ENCODE measurements at places on chromosomes 2 and 18.

GRCh38 chr2:203685789-203686420, 20.5 kb upstream of the CD28 start:
- no peak for DNase-seq

GRCh38 chr18:48098007-48098406, 167.5 kb upstream of the SMAD2 start:
- DNase-seq, result no peak

GRCh38 chr18:33444709-33445108, 4.2 kb upstream of the CCDC178 start:
- no peak for DNase-seq

- DNase-seq, result no peak
Observed at GRCh38 chr2:86800856-86801567, 10.3 kb upstream of the CD8A start.

- no peak for DNase-seq
Observed at GRCh38 chr2:165070076-165070475, 114.8 kb upstream of the SLC38A11 start.

DNA sequence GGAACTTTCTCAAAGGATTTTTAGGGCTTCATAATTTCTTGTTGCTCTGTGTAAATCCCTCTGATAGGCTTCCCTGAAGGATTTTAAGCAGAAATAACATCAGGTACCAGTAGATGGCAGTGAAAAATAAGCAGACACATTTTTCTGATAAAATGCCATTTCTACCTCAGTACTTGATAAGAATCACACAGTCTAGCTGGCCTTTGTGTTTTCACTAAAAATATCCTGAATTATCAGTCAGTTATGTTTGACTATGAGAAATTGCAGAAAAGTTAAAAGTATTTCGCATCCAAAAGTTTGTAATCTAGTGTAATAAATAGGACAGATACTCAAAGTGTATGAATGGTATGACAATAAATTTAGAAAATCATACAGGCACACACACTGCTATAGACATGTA, 68.7 kb downstream of the DNAJC10 start:
- no peak for DNase-seq

GRCh38 chr2:220648628-220649027, 923.5 kb downstream of the EPHA4 start:
- no peak for DNase-seq

DNA sequence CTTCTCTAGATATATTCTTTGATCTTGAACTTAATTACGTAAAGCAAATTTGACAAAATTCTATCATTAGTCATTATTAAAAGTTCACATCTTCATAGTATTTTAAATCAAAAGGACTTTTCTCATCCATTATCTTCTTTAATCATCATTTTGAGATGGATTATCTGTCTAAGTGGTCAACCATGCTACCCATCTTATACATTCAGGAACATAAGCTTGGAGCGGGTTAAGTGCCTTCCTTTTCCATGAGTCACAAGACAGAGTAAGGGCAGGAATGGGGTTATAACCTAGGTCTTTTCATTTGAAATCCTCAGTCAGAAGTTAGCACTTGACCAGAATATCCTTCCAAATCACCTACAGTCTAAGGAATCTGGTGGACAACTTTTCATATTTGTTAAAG, 297.1 kb downstream of the TCF4 start:
- no peak for DNase-seq

DNA sequence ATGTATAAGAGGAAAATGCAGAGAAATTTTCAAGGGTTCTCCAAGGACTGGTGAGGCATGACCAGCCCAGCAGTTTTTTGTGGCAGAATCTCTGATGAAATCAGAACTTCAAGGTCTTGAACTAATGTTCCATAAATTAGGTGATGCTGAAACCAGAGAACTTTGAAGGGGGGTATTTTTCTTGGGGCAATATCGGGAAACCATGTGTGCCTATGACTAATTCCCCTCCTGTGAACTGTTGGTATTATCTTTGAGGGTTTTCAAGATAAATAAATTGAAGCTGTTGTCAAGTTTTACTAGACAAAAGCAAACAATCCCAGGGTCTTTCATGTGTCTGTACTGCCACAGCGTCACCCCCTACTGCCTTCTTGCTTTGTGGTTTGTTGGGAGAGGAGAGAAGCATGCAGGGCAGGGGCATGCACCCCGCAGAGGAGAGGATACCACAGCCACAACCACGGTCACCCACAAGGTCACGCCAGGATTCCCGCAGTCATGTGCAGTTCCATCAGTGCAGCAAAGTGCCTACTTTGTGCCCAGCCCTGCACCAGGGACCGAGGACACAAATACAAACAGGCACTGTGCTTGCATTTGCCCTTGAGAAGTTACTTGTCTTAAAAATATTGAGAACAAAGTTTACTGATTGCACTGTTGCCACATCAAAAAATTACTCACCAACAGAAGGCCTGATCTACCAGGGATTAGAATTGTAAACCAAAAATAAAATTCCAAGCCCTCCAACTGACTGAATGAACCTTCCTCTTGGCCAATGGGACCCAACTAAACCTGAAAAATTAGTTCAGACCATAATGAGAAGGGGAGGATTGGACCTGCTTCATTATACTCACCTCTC, 413.3 kb upstream of the TRIB2 start:
- DNase-seq, result no peak

GRCh38 chr2:75035444-75036353, 77.3 kb downstream of the POLE4 start:
- no peak for DNase-seq

DNA sequence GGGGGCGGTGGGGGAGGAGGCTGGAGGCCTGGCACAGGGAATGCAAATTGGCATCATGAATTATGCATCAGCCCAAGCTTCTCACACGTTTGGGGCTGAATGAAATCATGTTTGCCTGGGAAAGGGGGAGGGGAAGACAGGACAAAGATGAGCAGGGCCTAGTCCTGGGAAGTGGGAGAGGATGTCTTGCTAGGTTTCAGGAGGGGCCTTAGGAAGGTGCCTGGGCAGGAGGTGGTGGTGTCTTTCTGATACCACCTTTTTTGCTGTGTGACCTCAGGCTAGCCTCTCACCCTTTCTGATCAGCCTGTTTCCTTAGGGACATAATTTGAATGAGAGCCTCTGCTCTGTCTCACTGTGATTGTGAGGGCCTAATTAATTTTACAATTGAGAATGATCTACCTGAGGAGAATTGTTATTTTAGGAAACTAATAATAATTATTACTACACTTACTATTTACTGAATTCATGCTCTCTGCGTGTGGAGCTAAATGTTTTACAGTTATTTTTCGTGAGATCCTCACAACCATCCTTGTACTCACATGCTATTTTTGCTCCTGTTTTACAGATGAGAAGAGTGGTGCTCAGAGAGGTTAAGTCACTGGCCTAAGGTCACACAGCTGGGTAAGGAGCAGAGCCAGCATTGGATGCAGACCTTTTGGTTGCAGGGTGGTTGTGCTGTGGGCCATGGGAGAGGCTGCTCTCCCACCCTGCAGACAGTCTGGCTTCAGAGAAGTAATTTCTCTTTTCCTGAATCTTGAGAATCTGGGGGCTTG, 39.6 kb downstream of the INHBB start:
- no peak for DNase-seq

GRCh38 chr2:27270670-27271069, 4.6 kb upstream of the DNAJC5G start:
- no peak for DNase-seq

DNA sequence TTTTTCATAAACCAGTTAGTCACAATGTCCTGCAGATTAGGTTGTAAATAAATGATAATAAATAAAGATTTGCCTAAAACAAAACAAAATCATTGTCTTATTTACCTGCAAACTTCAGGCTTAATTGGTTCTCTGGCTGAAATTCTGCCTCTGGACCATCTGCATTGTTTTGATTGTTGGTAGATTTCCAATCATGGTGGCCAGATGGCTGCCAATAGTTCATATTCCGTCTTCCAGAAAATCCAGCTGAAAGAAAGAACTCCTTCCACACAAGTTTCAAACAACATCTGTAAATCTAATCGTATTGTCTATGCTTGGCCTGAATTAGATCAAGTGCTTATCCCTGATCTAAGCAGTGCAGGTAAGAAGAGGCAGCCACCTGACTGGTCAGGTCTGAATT, 771.1 kb upstream of the ZEB2 start:
- no peak for DNase-seq

- DNase-seq, result no peak
Observed at GRCh38 chr2:6917761-6918421, 679 bp downstream of the RNF144A start.

GRCh38 chr18:59172664-59173249, 33.1 kb downstream of the SEC11C start:
- no peak for DNase-seq

GRCh38 chr2:204033611-204034495, 97.3 kb downstream of the ICOS start:
- no peak for DNase-seq

GRCh38 chr18:44735096-44735495, 54.4 kb downstream of the SETBP1 start:
- no peak for DNase-seq

DNA sequence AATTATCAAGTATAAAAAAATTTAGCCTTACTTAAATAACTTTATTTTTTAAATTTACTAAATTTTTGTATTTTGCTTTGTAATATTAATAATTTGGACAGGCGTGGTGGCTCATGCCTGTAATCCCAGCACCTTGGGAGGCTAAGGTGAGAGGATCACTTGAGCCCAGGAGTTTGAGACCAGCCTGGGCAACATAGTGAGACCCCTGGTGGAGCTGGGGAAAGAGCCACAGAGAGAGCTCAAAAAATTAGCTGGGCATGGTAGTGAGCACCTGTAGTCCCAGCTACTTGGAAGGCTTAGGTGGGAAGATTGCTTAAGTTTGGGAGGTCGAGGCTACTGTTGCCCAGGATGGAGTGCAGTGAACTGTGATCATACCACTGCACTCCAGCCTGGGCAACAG, 143.5 kb downstream of the B3GNT2 start:
- DNase-seq, result no peak

- no peak for DNase-seq
Observed at GRCh38 chr18:80148326-80149199, 39.5 kb downstream of the ADNP2 start.

GRCh38 chr2:53476834-53477233, 290.8 kb upstream of the CHAC2 start:
- no peak for DNase-seq

DNA sequence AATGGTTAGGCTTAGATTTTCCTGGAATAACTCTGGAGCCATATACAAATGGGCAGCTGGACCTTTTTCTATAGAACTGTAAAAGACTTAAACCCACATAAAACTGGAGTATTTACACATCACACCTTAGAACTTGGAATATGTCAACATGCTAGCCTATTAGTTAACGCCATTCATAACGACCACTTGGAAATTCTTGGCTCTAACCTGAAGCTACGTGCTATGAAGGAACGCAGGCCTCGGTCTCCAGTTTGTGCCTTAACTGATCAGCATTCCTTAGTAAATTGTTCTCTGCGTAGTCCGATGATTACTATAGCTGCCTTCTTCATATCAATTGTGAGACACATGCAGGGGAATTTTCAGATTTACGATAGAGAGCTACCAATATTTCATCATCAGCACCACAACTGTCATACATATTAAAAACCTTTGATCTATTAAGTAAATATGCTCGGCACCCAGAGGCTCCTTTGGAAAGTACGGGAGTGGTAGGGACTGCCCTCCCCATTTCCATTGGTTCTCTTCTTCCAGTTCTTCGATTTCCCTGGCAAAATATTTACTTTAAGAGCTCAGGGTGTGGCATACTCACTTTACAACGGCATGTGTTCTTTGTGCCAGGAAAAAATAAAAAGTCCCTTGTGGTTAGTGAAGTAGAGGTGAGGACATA, 17.5 kb upstream of the CCL20 start:
- DNase-seq, result no peak

GRCh38 chr18:63819786-63820185, 44.6 kb downstream of the SERPINB7 start:
- no peak for DNase-seq

DNA sequence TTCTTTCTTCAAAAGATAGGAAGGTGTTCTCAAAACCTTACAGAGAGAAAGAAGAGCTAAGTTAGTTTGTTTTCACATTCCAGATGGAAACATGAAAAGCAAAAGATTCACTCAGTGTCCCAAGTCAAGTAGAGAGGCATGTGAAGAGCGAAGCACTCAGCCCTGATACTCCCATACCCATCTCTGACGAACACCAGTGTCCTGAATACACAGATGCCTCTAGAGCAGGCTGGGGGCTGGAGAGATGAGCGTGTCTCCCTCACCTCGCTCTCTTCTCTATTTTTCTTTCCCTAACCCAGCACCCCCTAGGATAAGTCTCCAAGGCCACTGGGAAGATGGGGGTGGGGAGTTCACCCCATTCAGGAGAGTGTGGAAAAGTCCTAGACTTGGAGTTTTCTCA, 227.8 kb downstream of the TMEM163 start:
- no peak for DNase-seq

- no peak for DNase-seq
Observed at GRCh38 chr2:32248299-32248698, 16.4 kb downstream of the NLRC4 start.

DNA sequence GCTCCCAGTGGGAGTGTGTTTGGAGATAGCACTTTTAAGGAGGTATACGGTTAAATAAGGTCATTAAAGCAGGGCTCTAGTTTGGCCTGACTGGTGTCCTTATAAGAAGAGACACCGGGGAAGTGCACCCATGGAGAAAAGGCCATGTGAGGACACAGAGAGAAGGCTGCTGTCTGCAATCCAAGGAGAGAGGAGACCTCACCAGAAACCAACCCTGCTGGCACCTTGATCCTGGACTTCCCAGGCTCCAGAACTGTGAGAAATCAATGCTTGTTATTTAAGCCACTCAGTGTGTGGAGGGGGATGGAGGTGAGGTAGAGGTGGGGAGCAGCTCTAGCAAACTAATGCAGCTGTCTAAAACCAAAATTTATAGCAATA, 62.0 kb downstream of the RPL31 start:
- no peak for DNase-seq

DNA sequence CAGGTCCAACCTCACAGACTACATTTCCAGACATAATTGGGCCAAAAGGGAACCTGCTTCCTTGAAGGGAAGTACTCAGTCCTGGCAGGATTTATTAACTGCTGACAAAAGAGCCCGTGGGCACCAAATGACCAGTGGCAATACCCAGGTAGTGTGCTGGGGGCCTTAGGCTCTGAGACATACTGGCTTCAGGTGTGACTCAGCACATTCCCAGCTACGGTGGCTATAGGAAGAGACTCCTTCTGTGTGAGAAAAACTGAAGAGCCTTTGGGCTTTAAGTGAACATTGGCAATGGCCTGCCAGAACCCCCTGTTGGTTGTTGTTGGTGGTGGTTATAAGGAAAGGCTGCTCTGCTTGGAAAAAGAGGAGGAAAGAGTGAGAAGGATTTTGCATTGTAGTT, 401.8 kb downstream of the KCNJ3 start:
- DNase-seq, result no peak

GRCh38 chr2:157413326-157414035, 30.4 kb downstream of the CYTIP start:
- DNase-seq, result no peak

- DNase-seq, result no peak
Observed at GRCh38 chr2:5976531-5977065, 284.4 kb downstream of the SOX11 start.

GRCh38 chr2:46988230-46988629, 72.6 kb upstream of the MCFD2 start:
- DNase-seq, result no peak

- DNase-seq, result no peak
Observed at GRCh38 chr2:37551783-37552182, 119.7 kb downstream of the CDC42EP3 start.

GRCh38 chr2:8587920-8588830, 93.7 kb upstream of the ID2 start:
- no peak for DNase-seq

GRCh38 chr2:46445556-46445955, 33.8 kb upstream of the TMEM247 start:
- no peak for DNase-seq

- DNase-seq, result no peak
Observed at GRCh38 chr2:130720528-130720927, 8.3 kb upstream of the GPR148 start.

- no peak for DNase-seq
Observed at GRCh38 chr2:164538240-164538866, 82.9 kb downstream of the GRB14 start.
